ENCODE measurements at places on chromosomes 7 and 10.

GRCh38 chr10:14658331-14659127, 116.2 kb downstream of the FAM107B start:
- DNase-seq, result no peak

DNA sequence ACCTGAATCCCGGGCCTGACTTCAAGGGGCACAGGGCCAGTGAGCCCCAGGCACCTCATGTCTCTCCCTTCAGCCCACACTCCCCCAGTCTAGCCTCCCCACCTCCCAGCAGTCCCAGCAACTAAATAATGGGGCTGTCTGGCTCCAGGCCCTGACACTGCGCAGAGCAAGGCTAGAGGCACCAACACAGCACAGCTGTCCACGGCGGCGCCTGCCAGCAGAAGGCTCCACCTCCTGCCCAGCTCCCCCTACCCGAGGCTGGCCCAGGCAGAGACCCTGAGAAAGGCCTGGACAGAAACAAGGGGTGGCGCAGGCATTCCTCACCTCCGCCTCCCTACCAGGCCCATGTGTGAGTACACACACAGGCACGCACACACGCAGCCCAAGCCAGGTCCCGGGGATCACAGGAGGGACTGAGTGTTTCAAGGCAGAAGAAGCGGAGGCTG, 6.1 kb downstream of the KCNH2 start:
- no peak for DNase-seq

GRCh38 chr10:103598654-103599115, 105.2 kb downstream of the NEURL1 start:
- DNase-seq, result no peak

DNA sequence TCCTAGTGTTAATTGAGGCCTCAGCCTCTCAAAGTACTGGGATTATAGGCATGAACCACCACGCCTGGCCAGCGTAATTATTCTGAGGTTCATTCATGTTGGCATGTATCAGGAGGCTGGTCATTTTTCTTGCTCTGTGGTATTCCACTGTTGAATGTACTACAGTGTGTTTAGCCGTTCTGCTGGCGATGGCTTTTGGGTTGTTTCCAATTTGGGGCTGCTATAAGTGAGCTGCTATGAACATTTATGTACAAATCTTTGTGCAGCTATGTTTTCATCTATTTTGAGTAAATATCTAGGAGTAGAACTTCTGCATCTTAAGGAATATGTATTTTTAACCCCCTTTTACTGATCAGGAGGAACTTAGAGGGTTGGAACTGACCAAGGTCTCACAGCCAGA, 145.8 kb downstream of the AUTS2 start:
- DNase-seq, result no peak

GRCh38 chr10:130232166-130233034, 96.2 kb downstream of the GLRX3 start:
- no peak for DNase-seq

GRCh38 chr10:12972146-12972545, 29.4 kb downstream of the CCDC3 start:
- DNase-seq, result no peak

- no peak for DNase-seq
Observed at GRCh38 chr7:98133181-98133580, 26.5 kb downstream of the LMTK2 start.

DNA sequence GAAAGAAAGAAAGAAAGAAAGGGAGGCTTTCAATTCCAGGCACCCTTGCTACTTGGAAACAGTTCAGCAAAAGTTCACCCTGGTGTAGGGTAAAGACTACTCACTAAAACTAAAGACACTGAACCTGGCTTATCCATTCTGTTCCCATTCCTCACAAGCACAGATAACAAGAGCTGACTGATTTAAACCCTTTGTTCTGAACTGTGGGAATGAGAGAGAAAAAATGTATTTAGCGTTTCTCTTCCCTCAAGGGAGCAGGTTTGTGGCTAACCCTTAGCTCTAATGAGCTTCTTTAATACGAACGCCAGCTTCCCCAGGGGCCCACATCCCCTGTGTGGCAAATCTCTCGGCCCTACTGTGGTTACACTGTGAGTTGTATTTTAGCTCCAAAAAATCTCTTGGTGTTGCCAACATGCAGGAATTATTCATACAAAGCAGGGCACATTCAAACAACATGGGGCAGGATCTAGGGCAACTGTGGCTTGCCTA, 23.3 kb downstream of the PRTFDC1 start:
- DNase-seq, result no peak

DNA sequence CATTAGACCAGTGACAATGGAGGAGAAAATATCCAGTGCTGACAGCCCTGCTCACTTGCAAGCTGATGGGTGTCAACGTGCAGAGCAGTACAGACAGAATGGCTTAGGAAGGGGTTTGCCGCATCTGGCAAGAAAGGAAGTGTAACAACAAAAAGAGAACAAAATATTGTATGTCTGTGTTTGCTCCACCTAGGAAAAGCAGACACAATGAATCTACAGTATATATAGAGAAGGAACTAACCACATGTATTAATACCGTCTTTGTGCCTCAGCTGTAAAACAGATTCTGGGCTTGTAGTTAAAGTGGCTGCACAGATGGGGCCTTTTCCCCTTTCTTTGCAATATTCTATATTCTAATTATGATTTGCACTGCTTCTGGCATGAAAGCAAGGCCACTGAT, 281.1 kb upstream of the MEOX2 start:
- DNase-seq, result no peak

Data from stimulated activated CD8-positive, alpha-beta memory T cell treated with anti-CD3 and anti-CD28 coated beads, Interleukin-2, amount 100 ng/mL, for 1 hour (primary cell).